ENCODE measurements at places on chromosomes 12 and 14.

- no peaks in the 10 kb centered on the region for H3K4me1 ChIP-seq
- no peaks in the 10 kb centered on the region for H3K36me3 ChIP-seq
- no peak overlapping the region for H3K27ac ChIP-seq
- no peak for DNase-seq
- H3K4me3 ChIP-seq = no peak overlapping the region
- H3K27me3 ChIP-seq = no peaks in the 10 kb centered on the region
Observed at GRCh38 chr12:100963381-100963780, 168.8 kb downstream of the ANO4 start.

DNA sequence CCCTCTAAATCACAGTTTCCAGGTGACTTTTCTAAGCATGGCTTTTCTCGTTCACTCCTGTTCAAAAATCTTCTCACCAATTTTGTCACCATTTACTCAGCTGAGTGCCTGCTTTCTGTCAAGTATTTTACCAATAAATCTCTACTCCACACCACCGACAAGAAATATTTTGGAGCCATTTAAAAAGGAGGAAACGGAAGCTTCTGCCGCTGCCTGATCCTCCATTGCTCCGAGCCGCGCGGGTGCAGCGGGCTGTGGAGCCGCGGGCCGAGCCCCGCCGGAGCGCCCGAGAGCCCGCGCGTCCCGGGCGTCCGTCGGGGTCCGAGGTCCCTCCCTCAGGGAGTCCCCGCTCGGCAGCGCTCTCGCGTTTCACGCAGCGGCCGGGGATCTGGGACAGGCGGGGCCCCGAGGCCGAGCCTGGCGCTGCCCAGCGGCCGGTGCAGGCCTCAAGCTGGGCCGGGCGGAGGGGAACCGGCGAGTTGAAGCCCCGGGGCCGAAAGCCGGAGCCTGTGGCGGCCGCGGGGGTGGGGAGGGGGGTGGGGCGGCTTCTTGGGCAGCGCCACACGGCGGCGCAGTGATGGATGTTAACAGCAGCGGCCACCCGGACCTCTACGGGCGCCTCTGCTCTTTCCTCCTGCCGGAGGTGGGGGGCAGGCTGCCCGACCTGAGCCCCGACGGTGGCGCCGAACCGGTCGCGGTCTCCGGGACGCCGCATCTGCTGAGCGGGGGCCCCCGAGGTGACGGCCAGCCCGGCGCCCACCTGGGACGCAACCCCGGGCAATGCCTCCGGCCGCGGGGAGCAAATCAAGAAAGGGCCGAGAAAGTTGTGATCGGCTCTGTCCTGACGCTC is 1.1 kb upstream of the HEBP1 start:
- peak; percentile 5 for DNase-seq
- peaks cover 46% of the 10 kb centered on the region for H3K4me1 ChIP-seq
- peak overlapping the region; percentile 95 for H3K27ac ChIP-seq
- no peaks in the 10 kb centered on the region for H3K36me3 ChIP-seq
- H3K4me3 ChIP-seq = peak overlapping the region; percentile 66

DNA sequence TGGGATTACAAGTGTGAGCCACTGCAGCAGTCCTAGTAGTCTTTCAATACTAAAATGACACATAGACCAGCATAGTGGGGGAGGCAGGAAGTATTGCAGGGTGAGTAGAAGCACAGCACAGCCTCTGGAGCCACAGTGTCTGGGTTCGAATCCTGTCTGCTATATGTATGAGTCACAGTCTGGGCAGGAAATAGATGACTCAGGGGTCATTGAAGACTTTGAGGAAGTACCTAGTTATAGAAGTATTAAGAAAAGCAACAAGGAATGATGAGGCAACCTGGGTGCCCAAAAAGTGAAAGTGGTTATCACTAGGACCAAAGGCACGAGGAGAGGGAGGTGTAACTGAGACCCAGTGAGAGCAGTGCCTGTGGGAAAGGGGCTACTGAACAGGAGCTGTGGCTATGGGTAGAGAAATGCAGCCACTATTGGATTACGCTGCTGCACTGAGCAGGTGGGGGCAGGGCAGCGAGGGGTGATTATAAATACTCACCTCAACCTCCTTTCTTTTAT is 124.0 kb downstream of the PDE3A start:
- no peaks in the 10 kb centered on the region for H3K27me3 ChIP-seq
- no peaks in the 10 kb centered on the region for H3K36me3 ChIP-seq
- DNase-seq = no peak

- no peak overlapping the region for H3K27ac ChIP-seq
- no peaks in the 10 kb centered on the region for H3K36me3 ChIP-seq
- DNase-seq = no peak
- no peaks in the 10 kb centered on the region for H3K4me1 ChIP-seq
- H3K4me3 ChIP-seq = no peak overlapping the region
Observed at GRCh38 chr12:13436696-13437391, 240.3 kb downstream of the EMP1 start.

DNA sequence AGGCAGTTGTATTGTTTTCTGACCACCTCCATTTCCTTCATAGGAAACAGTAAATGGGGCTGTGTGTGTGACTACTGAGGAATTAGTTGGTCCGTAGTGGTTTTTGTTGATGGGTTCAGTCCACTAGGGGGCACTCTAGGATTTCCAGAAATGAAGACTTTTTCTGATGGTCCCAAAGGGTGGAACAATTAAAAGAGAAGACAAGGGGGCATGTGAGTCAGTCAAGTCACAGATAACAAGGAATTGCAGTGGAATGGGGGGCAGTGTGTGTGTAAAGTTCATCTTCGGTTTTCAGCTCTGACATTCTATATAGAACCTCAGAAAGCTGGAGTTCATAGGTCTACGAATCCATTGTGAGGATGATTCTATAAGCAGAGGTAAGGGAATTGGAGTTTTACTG is 186.6 kb upstream of the OR4E1 start:
- H3K27ac ChIP-seq = no peak overlapping the region
- no peak for DNase-seq
- no peaks in the 10 kb centered on the region for H3K4me1 ChIP-seq
- H3K36me3 ChIP-seq = no peaks in the 10 kb centered on the region

- no peaks in the 10 kb centered on the region for H3K27me3 ChIP-seq
- no peaks in the 10 kb centered on the region for H3K36me3 ChIP-seq
- H3K4me3 ChIP-seq = no peak overlapping the region
- peaks cover 28% of the 10 kb centered on the region for H3K4me1 ChIP-seq
- H3K27ac ChIP-seq = peak overlapping the region; percentile 59
Observed at GRCh38 chr14:53608369-53608768, 348.3 kb downstream of the BMP4 start.

DNA sequence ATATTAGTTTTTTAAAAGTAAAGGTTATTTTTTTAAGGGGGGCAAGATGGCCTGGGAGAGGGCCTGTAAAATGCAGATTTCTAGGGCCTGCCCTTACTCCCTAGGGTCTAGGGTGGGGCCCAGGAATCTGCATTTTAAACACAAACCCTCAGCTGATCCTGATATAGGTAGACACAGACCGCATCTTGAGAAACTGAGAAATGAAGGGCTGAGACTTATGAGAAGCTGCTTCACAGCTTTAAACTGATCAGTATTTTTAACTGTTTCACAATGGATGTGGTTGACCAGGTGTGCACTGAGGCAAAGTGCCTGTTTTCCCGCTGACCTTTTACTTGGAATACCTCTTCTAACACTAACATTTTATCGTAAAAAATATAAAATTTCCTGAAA is 84.0 kb downstream of the CCDC88C start:
- H3K4me3 ChIP-seq = no peak overlapping the region
- peaks cover 20% of the 10 kb centered on the region for H3K4me1 ChIP-seq
- DNase-seq = no peak
- H3K27me3 ChIP-seq = no peaks in the 10 kb centered on the region
